ENCODE measurements at places on chromosomes 4 and X.

DNA sequence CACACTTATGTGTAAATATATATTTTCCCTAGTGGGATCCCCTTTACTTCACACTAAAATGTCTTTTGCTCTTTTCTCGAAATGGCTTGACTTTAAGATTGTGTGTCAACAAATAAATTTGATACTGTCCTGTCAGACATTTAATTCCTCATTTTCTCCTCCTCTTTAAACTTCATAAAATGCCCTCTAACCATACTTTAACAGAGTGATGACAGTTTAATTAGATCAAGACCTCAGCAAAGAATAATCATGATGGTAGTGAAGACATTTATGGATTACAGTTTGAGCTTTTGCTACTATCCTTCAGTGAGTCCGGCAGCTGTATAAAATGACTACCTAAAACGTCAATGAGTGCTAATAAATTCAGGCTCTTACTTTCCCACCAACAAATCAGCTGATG is 113.1 kb upstream of the ADGRL3 start:
- DNase-seq, result no peak

GRCh38 chr4:79632114-79632513 is 224.1 kb upstream of the GK2 start:
- DNase-seq, result peak; percentile 36

DNA sequence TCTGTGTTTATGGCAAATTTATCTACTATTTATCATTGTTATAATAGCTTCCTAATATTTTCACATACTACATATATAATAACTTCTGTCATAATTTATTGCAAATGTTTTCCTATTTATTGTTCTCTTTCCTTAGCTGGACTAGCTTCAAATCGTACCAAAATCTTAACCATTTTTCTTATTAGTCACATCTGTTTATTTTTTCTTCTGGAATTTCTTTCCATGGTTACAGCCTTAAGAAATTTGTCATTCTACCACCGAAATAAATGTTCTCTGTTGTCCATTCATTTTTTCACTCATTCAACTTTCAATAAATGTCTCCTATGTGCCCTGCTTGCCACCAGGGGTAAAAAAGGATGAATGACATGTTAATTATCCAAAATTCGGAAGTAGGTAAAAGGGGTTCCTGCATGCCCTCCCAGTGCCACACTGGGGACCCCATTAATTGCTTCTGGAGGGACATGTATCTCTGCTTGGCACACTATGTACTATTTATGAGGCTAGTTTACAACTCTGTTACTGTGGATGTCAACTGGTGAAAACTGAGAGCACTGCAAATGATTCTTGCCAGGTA is 182.1 kb downstream of the SH3KBP1 start:
- no peak for DNase-seq

GRCh38 chr4:45241976-45242375 is 515.6 kb upstream of the GNPDA2 start:
- DNase-seq, result no peak

DNA sequence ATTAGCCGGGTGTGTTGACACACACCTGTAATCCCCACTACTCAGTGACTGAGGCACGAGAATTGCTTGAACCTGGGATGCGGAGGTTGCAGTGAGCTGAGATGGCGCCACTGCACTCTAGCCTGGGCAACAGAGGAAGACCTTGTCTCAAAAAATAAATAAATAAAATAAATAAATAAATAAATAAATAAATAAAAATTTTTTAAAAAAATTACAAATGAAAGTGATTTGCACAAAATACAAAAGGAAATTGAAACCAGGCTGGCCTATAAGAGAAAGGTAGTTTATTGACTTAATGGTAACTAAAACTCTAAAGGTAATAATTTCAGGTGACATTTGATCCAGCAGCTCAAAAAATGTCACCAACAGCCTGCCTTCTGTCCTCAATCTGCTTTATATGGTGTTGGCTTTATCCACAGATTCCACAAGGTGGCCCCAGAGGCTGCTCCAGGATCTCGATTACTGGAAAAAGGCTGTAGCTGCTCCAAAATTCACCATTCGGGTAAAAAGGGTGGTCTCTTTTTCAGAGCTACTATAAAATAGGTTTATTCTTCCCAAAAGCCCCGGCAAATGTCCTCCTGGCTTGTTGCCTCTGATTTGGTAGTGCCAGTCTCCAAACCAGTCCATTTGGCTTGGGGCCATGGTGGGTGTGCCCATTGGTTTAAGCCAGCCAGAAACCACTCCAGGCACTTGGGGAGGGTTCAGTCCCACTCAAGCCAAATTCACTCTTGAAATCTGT is 61.4 kb upstream of the TRIM2 start:
- DNase-seq, result peak; percentile 92

- DNase-seq, result no peak
These were observed 777.3 kb upstream of the GALNTL6 start for GRCh38 chr4:171035909-171036308.

DNA sequence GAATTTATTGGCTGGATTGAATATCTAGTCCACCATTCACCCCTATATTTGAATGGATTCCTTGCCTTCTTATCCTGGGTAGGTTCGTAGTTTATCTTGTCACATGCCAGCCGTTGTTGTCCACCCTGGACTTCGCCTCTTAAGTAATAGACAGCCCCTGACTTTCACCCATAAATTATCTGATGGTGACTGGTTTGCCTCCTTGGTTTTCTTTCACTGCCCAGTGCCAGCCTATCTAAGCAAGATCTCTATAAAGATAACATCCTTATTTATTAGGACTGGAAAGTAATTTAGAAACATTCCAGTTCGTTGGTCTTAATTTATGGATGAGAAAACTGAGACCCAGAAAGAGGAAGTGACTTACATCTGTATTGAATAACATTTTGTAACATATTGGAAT is 410.3 kb downstream of the RPA4 start:
- no peak for DNase-seq

DNA sequence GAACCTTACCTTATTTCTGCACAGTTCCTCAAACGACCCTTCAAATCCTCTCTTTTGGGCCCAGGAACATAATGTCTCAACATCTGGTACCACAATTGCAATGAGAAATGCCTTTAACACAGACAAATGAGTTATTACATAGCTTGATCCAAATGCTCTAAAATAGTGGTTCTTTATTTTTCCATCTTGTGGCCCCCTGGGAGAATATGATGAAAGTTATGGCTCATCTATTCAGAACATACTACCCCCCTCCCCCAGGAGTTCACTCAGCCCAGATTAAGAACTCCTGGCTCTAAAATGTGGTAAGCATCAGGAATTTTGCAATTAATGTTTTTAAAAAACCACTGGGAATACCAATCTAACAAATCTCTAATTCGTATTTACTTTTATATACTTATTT is 23.9 kb upstream of the CENPU start:
- no peak for DNase-seq

DNA sequence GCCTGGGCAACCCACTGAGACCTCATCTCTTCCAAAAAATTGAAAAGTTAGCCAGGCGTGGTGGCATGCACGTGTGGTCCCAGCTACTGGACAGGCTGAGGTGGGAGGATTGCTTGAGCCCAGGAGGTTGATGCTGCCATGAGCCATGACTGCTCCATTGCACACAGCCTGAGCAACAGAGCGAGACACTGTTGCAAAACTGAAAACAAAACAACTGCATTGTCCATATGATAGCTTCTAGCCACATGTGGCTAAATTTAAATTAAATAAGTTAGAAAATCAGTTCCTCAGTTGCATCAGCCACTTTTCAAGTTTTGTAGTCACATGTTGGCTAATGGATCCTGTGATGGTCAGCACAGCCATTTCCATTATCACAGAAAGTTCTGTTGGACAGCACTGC is 67.9 kb downstream of the GAB1 start:
- DNase-seq, result no peak

- peak; percentile 40 for DNase-seq
These were observed 140.2 kb upstream of the LDB2 start for GRCh38 chr4:17038510-17039176.

GRCh38 chr4:184156163-184156920 is 61.3 kb downstream of the ENPP6 start:
- DNase-seq, result no peak

DNA sequence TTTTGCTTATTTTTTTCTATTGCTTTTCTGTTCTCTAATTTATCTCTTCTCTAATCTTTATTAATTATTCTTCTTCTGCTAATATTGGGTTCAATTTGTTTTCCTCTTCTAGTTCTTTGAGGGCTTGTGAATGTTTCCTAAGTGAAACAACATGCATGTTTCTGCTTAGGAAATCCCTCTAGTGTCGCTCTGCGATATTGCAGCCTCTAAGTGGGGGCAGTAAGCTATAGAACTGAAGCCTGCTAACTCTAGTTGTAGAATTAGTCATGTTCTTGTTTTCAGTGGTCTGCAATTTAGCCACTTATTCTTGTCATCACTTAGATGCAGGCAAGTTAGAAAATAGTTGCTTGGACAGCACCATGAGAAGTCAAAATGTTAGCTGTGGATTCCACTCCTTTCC is 222.6 kb downstream of the SPIN4 start:
- peak; percentile 26 for DNase-seq

GRCh38 chr4:70877556-70877955 is 24.6 kb upstream of the MOB1B start:
- DNase-seq, result no peak

DNA sequence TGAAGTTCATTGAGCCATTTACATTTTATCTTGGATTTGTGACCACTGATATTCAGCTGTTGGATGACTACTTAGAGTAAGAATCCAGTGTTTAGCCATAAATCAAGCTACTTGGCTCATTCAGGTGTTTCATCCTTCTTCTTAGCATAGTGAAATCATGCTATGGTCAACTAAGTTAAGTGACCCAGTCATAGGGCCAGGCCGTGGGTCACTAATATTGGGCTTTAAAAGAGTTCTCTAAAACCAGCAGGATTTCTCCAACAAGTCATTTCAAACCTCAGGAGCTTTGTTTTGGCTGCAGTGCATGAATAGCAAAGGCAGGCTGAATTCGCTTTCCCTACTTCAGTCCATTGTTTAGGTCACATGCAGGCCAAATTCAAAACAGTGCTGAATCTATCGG is 181.0 kb downstream of the MAML3 start:
- DNase-seq, result no peak

DNA sequence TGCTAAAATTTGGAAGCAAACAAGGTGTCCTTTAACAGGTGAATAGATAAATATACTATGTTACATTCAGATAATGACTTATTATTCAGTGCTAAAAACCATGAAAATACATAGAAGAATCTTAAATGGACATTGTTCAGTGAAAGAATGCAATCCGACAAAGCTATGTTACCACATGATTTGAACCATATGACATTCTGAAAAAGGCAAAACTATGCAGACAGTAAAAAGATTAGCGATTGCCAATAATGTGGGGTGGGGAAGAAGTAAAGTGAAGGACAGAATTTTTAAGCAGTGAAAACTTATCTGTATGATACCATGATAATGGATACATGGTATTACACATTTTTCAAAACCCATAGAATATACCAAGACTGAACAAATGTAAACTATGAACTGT is 926.9 kb downstream of the FAT4 start:
- DNase-seq, result no peak

- DNase-seq, result no peak
These were observed 231.2 kb upstream of the CPEB2 start for GRCh38 chr4:14771094-14771493.

DNA sequence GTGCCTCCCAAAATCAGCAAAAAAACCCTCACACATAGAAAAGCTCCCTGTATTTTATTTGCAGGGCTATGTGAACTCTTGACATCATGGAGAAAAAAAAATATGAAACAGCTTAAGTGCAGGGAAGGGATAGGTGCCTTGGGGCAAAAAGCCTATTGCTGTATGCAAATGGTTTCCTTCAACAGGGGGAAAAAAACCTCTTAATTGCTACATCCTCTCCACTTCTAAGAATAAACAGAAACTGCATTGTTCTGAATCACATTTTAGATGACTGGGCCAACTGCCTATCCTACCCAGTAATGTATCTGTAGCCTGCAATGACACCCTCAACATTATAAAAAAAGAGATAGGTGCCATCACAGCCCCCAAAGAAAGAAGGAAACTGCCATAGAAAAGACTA is 229.4 kb upstream of the GALNTL6 start:
- no peak for DNase-seq

DNA sequence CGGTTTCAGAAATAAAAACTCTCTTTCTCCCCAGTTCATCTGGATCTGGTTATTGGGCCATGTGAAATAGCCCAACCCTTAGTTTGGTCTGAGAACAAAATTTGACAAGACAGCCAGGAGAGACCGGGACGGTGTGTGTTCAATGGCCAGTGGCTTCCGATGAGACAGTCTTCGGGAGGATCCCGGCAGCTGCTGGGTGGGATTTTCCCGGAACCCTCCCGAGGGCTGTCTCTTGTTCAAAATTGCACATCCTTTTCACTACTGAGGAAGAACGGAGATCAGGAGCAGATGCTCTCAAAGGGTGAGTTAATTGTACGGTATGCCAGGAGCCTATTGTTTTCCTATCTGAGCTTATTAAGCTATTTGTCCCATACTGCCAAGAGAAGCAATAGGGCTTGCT is 166.5 kb downstream of the PRR32 start:
- no peak for DNase-seq

- DNase-seq, result peak; percentile 66
These were observed 87.7 kb downstream of the SHROOM2 start for GRCh38 chrX:9873952-9874351.

- DNase-seq, result no peak
These were observed 316.0 kb downstream of the CCSER1 start for GRCh38 chr4:90443231-90443630.

- DNase-seq, result no peak
These were observed 77.4 kb downstream of the ANKRD17 start for GRCh38 chr4:73181231-73181630.

- no peak for DNase-seq
These were observed 454.2 kb downstream of the GRIA2 start for GRCh38 chr4:157674699-157675098.

- DNase-seq, result no peak
These were observed 104.3 kb upstream of the GK2 start for GRCh38 chr4:79512363-79512762.

DNA sequence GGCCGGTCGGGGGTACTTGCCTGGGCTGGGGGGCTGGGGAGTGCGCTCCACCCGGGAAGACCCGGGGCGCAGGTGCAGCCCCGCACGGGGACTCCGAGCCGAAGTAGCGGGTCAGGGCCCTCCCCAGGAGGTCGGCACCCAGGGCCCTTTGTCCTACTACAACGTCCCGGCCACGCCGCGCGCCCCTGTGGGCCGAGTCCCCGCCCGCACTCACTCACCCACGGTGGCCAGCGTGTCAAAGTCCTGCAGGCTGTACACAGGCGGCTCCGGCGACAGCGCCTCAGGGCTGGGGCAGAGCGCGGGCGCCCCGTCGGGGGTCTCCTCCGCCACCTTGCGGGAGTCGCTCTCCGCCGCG is 602 bp downstream of the PRKX start:
- peak; percentile 1 for DNase-seq

DNA sequence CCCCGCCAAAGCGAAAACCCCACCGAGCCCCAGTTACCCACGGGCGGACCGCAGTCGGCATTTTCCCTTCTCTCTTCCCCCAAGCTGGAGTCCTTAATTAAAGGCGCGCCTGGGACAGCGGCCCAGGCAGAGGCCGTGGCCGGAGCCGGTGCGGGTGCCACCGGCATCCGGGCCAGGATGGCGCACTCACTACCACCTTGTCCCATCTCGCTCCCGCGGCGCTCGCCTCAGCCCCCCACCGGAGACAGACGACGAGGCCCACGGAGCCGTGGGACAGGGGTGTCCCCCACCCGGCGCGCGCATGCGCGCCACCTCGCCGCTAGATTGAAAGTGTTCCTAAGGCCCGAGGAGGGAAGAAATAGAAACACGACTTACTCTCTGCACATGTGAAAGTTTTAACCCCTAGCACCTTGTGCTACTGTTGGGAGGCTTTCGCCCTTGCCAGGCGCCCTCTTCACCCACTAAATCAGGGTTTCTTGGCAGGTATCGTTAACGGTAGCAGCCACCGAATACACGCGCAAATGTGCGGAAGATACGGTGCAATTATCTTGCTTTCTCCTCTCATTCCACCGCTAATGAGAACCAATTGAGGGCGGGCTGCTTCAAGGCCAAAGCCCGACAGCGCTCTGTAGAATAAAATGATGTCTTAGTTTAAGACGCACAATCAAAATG is 64.3 kb upstream of the CCDC160 start:
- peak; percentile 24 for DNase-seq
